Inflammatory macrophage treated with lipopolysaccharide for 4 hours (primary cell): ENCODE measurements at places on chromosomes 12 and 14.

DNA sequence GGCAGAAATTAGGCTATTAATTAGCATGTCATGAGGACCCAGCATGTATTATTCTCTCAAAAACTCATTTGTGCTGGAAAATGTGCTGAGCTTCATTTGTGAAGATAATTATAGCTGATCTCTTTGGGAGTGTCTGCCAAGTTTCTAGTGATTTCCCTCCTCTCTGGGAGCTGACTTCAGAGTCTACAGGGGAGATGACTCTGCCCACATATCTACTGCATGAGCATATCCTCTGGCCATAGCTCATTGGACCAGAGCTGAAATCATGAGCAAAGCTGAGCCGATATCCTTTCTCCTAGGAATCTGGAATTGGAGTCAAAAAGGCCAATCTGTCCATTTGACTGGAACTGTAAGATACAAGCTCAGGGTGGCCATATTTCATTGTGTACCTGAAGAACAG lies 5.9 kb downstream of the CCDC198 start:
- DNase-seq, result no peak

DNA sequence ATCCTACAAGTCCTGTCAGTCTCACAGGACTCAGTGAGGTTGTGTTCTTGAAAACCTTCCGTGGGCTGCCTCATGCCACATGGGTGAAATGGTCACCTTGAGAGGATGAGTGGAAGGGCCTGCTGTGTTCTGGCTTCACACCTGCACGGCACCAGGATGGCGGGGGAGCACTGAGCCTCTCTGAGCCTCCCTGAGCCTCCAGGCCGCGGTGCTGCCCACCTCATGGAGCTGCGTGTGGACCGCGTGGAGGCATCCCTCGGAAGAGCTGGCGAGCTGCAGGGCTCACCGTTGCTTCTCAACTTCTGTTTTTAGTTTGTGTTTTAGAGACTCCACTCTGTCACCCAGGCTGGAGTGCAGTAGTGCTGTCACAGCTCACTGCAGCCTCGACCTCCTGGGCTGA lies 56.2 kb downstream of the TEAD4 start:
- DNase-seq, result no peak

DNA sequence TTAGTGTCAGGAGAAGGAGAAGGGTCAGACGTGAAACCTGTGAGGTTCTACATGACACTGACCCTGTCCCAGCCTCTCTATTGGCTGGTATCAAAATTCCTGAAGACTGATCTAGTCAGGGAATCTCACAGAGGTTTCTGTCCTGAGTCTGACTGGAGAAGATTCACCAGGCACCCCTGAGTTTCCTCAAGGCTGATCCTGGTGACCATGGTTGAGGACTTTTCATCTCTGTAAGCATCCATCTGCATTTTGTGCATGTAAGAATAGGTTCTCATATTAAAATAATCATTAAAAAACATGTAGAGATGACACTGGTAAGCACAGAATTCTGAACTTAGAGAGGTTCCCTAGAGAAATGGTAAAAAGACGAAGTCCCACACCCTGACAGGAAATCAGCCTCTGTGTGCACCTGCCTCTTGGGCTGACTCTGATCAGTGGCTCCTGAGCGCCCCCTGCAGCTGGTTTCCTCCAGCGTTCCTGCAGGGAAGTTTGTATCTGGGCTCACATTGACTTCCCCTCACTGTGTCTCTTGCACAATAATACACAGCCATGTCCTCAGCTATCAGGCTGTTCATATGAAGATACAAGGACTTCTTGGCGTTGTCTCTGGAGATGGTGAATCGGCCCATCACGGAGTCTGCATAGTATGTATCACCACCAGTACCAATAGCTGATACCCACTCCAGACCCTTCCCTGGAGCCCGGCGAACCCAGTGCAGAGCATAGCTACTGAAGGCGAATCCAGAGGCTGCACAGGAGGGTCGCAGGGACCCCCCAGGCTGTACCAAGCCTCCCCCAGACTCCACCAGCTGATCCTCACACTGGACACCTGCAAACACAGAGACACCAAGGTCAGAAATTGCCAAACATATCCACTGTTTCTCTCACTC lies 991.9 kb downstream of the TMEM121 start:
- peak; percentile 75 for DNase-seq

GRCh38 chr12:84973026-84973425 lies 60.4 kb upstream of the SLC6A15 start:
- DNase-seq, result no peak

- no peak for DNase-seq
Measured at GRCh38 chr12:95674163-95674562, 116.4 kb downstream of the NTN4 start.

DNA sequence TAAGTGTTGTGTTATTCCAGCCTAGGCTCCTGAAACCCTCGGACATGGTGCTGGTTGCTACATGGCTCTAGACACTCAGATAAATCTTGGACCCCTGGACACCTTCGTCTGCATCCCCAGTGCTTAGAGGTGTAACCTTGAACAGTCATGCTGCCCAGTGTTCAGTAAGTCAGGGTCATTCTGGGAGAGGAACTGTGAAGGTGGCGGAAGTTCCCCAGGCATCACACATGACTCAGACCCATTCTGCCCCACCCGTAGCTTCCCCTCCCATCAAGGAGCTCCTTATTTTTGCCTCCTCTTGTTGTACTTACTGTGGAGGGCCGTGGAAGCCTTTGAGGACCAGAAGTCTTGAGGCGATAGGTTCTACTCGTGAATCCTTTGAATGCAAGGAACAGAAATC lies 18.1 kb upstream of the SSPN start:
- DNase-seq, result no peak

GRCh38 chr12:106953352-106954250 lies 2.1 kb upstream of the TMEM263 start:
- no peak for DNase-seq

DNA sequence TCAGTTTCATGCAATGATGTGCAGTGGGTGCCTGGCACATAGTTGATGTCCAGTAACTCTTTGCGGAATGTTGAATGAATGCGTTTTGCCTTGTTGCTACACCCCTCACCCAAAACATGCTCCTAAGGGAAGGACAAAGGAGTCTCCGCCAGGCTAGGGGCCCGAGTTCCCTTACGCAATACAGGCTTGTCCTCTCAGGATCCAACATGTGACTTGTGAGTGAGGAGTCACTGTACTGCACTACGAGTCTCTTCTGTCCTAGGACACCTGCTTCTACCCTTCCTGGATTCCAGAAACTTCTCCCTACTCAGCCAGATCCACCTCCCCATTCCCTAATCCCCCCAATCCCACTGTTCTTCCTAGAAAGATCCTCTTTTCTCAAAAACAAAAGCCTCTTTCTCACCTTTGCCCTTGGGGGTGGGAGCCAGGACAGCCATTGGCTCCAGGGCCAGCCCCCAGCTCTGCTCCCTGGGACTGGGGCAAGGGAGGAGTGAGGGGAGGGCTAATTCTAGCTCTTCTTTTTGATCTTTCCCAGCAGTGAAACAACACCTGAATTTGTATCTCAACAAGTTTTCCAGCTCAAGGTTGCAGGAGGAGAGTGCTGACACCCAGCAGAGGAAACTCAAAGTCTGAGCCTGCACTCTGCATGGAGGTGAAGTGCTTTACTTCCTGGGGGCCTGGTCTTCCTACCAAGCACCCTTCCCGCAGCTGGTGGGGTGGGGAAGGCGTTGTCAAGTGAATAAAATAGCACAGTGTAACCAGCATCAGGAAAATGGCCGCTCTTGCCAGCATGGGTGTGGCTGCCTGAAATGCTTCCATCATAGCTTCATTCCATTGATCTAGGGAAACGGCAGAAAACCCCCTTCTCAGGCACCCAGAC lies 3.4 kb upstream of the OTUB2 start:
- peak; percentile 47 for DNase-seq

DNA sequence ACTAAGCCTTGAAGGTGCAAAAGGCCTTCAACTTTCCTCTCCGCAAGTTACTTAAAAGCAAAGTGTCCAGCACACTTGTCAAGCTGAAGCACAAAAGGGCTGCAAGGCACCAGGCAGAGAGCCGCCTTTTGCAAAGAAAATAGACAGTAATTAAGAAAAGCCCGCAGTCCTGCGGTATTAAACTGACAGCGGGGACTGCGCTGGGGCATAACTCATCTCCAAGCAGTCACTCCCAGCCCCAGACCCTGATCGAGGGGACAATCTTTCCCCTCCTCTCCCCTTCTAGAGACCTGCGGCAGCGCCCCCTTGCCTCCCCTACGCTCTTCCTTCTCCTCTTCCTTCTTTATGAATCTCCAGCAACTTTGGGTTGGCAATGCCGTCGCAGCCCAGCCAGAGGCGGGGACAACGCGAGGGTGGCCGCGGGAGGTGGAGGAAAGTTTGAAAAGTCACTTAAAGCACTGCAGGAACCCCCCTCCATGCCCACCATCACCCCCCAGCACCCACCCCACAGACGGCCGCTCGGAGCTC lies 200.9 kb upstream of the CAND1 start:
- DNase-seq, result peak; percentile 1

DNA sequence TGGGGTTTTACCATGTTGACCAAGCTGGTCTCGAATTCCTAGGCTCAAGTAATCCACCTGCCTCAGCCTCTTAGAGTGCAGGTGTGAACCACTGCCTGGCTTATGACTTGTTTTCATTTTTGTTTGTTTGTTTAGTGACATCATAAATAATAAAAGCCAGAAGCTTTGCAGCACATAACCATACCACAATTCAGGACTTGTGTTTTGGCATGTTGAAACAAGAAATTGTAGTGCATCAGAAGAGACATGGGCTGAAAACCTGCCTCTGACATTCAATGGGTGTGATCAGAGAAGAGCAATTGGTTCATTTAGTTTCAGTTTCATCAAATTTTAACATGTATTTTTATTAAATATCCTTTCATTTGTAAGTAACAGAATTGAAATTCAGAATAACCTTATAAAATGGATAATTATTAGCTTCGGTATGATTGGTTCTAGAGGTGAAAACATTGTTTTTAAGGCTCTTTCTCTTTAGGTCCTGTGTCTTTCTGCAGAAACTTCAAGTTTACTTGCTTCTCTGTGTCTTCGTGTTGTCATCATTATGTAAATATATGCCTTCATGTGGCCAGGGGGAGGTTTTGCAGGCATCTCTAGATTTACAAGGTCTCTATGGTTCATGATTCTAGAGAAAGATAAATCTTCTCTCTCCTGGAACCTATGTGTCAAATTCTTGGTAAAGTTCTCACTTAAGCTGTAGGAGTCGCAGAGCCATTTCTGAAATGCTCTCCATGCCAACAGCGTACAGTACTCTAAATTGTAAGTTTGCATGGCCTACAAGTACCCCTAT lies 312.0 kb downstream of the KCNC2 start:
- no peak for DNase-seq

- no peak for DNase-seq
Measured at GRCh38 chr12:58615576-58615975, 304.7 kb downstream of the LRIG3 start.

DNA sequence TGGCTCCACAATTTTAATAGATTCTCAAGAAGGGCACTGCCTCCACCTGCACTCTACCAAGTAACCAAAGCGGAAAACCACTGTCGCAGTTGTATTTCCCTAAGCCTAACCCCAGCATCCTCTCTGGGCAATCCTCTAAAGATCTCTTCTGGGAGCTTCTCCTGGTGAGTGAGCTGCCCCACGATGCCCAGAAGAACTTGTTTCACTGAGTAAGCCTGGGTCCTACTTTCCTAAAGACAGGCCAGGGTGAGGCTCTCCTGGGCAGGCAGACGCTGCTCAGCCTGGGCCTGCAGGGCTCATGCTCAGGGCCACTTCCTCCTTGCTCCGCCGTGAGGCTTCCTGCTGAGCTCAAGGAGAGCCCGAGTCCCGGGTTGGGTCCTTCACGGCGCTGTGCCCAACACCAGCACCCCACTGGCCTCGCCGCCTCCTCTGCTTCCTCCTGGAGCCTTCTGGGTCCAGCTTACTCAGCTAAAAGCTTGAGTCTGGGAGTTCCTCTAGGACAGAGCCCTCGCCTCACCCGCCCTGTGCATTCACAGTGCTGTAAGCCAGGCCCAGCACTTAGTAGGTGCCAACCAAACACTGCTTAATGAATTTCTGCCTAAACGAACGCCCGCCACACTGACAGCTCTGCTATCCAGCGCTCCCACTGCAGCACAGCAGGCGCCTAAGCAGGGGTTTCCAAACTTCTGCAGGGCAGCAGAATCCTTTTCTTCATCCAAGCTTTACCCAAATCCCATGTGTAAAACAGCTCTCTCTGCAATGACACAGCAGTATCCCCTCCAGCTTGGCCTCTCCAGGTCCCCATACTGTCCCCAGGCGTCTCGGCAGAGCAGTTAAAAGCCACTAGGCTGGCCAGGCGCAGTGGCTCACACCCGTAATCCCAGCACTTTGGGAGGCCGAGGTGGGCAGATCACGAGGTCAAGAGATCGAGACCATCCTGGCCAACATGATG lies 5.7 kb downstream of the RAB35 start:
- DNase-seq, result peak; percentile 89

DNA sequence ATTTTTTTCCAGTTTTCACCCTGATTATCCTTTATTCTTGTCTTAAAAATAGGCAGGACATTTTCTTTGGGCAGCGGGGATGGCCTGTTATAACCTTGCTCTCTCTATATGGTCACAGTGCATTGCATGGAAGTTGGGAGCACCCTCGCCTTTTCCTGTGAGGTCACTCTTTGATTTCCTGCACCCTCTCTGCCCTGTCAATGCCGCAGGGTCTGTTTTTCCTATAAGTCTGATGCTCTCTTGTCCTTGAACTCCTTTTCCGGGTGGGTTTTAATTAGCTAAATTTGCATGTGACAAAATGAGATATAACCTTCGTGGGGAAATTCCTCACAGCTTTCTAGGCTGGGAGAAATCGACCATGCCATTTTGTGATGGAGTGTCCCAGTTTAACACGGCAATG lies 194.3 kb downstream of the CACNA1C start:
- DNase-seq, result no peak

GRCh38 chr12:104637604-104638003 lies 180.9 kb downstream of the CHST11 start:
- peak; percentile 44 for DNase-seq

DNA sequence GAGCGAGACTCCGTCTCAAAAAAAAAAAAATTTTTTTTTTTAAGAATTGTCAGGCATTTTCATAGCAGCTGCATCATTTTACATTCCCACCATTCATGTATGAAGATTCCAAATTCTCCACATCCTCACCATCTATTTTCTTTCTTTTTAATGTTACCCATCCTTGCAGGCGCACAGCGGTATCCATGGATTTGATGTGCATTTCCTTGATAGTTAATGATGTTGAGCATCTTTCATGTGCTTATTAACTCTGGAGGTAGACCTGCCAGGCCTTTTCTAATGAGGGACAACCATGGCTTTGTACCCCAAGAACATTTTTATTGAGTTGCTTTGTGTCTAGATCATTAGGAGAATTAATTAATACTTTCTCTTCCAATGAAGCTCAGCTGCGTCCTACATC lies 1.6 kb upstream of the RNF34 start:
- DNase-seq, result no peak

- no peak for DNase-seq
Measured at GRCh38 chr12:131885543-131886057, 8.8 kb upstream of the ULK1 start.

- no peak for DNase-seq
Measured at GRCh38 chr14:26026384-26026783, 571.4 kb downstream of the NOVA1 start.
